Stimulated activated CD4-positive, alpha-beta T cell treated with anti-CD3 and anti-CD28 coated beads, Interleukin-15, amount 100 ng/mL, for 1 hour (primary cell): ENCODE measurements at places on chromosomes 1 and 21.

DNA sequence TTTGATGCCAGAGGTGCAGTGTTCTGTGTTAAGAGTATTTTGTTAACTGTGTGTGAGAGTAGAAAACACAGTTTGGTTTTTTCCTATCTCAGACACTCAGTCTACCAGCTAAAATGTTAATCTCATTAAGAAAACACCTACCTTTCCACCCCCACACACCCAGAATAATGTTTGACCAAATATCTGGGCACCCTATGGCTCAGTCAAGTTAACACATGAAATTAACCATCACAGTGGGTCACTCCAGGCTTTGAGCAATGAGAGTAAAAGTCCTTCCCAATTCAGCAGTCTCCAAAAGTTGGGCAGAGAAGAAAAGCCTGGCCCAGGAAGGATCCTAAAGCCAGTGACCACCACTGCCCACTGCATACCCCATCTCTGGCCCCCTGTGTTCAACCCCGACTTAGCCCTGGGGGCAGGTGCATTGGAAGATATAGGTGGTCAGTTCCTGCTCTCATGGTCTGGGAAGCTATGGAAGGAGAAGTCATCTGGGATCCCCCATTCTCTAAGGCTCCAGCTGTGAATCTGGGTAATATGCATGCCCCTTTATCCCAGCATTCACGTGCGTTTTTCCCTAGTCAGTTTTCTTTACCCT is 50.2 kb upstream of the CSF3R start:
- no peak for DNase-seq

DNA sequence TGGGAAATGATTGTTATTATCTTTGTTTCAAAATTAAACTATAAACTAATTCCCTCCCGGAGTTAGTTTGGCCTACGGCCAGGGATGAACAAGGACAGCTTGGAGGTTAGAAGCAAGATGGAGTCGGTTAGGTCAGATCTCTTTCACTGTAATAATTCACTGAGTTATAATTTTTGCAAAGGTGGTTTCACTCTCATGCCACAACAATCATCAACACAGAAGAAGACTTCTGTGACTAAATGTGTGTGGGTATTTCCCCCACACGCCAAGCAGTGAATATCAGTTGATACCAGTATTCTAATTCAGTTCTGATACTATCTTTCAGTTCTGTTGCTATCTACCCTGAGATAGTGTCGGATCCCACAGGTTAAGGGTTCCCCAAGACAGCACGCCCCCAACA is 215.1 kb downstream of the S1PR1 start:
- no peak for DNase-seq

- DNase-seq = no peak
Observed at GRCh38 chr1:208204779-208205178, 39.4 kb downstream of the PLXNA2 start.

DNA sequence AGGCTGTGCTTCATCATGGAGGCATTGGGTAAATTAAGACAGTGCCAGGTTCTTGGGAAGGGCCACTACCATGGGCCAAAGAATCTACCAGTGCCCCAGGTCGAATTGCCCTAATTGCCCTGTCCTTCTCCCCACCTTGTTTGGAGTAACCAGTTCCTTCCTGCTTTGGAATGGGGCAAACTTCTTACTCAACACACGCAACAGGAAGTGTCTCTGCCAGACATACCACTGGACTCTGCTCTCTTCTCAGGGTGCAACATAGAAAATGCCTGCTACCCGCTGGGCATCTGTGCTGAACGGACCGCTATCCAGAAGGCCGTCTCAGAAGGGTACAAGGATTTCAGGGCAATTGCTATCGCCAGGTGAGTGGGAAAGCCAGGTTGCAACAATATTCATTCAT is 15.8 kb downstream of the CDA start:
- no peak for DNase-seq

DNA sequence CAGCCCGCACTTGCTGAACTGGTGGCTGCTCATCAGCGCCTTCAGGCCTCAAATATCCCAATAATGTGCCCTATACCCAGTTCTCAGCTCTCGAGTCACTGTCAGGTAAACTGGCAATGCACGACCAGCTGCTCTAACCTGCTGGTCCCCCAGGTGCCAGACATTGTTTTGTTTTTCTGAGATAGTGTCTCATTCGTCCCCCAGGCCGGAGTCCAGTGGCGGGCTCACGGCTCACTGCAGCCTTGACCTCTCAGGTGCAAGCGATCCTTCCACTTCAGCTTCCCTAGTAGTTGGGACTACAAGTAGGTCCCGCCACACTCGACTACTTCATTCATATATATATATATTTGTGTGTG is 1.0 kb upstream of the NADK start:
- no peak for DNase-seq

- DNase-seq = no peak
Observed at GRCh38 chr1:114214016-114214415, 60.3 kb upstream of the SYT6 start.

DNA sequence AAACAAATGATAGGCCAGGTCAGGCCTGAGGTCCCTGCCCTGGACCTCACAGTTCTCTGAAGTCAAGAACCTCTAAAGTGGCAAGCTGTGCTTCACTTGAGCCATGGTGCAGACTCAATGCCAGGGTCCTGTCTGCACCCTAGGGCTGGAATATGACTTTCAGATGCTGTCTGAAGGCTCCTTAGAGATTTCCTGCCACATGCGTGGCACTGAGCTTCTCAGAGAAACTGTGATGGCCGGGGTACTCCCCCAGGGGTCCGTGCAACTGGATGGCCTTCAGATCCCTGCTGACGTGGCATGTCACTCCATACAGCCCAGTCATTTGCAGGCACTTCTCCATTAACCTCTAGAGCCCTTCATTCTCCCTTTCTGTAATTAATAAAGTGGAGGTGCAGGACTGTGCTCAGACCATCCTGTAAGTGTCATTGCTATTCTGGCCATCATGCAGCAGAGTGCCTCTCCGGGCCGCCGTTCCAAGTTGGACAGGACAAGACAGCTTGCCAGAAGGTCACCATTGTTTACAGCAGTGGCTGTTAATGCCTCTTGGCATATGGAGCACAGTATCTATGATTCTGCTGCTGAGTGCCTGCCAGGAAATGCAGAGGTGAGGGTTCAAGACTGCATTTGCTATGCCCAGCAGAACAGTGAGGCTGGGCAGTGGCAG is 205.1 kb upstream of the COA6 start:
- no peak for DNase-seq

DNA sequence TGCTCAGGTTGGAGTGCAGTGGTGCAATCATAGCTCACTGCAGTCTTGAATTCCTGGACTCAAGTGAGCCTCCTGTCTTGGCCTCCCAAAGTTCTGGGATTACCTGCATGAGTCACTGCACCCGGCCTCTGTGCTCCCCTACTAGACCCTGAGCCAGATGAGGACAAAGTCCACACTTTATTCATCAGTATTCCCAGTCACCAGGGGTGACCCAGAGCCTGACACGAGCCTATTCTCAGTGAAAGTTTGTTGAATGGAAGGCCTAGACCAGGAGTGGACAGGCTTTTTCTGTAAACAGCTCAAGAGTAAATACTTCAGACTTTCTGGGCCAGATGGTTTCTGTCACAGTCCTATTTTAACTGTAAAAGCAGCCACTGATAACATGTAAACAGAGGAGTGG is 68.2 kb downstream of the MAB21L3 start:
- DNase-seq = no peak

DNA sequence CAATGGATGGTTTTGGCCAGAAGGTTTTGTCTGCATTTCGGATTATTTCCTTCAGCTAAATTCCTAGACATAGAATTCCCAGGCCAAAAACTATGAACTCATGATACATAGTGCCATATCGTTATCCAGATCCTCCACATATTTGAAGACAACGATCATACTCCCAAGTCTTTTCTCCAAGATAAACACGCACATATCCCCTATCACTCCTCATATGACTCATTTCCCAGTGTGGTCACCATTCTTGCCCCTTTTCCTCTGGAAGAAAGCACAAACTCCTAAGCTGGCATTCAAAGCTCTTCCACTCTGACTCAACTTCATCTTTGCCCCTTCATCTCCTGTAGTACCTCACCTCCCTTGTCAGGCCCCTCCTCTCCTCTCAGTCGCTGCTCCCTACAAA is 277.6 kb downstream of the PLPP3 start:
- DNase-seq = no peak

DNA sequence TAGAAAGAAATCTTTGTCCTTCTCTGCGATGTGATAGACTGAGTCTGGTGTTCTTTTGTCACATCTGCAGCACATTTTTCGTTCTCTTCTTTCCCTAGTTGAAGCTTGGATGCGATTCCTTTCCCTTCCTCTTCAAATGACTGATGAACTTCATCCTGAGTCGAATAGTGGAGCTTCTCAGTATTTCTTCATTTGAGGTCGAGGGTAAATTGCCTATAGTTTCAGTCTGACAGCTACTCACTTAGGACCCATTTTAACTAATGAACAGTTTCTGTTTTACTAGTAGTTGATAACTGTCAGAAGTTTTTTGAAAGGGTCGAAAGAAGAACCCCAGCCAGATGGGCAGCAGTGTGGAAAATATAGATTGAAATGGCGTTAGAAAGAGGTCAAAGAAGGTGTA is 4.7 kb upstream of the REG4 start:
- no peak for DNase-seq
